ENCODE measurements at places on chromosomes 4 and X.

DNA sequence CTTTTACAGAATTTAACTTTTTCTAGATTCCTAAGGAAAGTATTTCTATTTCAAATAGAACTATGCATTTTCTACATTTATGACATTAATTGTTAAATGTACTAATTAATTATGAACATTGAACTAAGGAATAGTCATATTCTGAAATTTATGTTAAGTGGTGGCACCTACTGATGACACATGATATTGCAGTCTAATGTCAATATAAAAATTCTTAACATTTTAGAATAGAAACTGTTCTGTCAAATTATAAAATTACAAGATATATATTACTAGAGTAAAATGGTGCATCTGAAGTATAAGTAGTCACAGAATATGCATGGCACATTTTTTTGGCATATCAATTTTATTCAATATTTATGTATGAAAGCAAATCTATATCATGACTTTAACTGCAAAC, 40.2 kb upstream of the NDNF start:
- no peak for DNase-seq

- DNase-seq: no peak
These were observed 30.9 kb downstream of the RNF212 start for GRCh38 chr4:1082215-1083182.

- no peak for DNase-seq
These were observed 195.6 kb upstream of the TACR3 start for GRCh38 chr4:103915224-103915869.

GRCh38 chr4:165780735-165781134, 92.3 kb upstream of the TLL1 start:
- DNase-seq: no peak

- no peak for DNase-seq
These were observed 7.5 kb upstream of the PTCHD1 start for GRCh38 chrX:23327104-23327503.

DNA sequence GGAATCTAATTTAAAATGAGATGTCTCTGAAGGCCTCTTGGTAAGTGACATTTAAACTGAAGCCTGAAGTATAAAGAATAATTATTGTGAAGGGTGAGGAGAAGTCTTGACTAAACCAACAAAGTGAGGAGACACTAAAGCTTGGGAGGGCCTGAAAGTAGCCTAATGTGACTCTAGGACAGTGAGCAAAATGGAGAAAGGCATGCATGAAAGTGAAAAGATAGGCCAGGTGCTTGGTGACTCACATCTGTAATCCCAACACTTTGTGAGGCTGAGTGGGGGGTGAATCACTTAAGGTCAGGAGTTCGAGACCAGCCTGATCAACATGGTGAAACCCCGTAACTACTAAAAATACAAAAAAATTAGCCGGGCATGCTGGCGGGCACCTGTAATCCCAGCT, 46.9 kb upstream of the SMARCAD1 start:
- no peak for DNase-seq

DNA sequence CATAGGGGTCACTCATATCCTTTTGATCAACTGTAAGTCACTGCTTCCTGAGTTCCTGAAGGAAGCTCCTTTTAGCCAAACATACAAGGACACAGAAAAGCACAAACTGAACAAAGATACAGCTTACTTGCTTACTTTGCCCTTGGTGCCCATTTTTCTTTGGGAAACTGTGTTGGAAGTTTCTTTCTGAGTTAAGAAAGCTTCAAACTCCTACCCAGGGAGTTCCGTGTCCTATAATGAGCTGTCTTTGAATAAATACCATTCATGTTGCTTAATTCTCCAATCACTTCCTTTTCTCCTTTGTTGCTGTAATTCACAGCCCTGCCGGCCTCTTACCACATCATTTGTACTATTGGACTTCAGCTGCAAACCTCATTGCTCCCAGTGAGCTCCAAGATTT, at the start of gene ADH4:
ADH4 (minus strand) TSS at position 228 of the 400 bp plus-strand sequence; CDS start at position 153, 75 bp downstream.
- no peak for DNase-seq

- DNase-seq: no peak
These were observed 127.1 kb downstream of the CFAP299 start for GRCh38 chr4:80462621-80463091.

GRCh38 chr4:74764119-74764518, 30.2 kb downstream of the BTC start:
- DNase-seq: no peak

GRCh38 chrX:46325312-46325877, 219.8 kb downstream of the ZNF674 start:
- DNase-seq: peak; percentile 49

GRCh38 chrX:112961981-112962380, 121.3 kb upstream of the AMOT start:
- DNase-seq: no peak

DNA sequence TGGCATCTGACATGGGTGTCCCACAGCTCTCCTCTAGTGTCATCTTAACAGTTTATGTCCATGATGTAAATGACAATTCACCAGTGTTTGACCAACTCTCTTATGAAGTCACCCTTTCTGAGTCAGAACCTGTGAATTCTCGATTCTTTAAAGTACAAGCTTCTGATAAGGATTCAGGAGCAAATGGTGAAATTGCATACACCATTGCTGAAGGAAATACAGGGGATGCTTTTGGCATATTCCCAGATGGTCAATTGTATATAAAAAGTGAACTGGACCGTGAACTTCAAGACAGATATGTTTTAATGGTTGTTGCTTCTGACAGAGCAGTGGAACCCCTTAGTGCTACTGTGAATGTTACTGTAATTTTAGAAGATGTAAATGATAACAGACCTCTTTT, 4.6 kb downstream of the FAT4 start:
- DNase-seq: no peak
